ENCODE measurements at places on chromosomes 4 and X.

GRCh38 chr4:9859810-9860209 lies 78.4 kb downstream of the DRD5 start:
- no peak for DNase-seq

GRCh38 chr4:133483600-133484246 lies 334.6 kb downstream of the PCDH10 start:
- DNase-seq = no peak

DNA sequence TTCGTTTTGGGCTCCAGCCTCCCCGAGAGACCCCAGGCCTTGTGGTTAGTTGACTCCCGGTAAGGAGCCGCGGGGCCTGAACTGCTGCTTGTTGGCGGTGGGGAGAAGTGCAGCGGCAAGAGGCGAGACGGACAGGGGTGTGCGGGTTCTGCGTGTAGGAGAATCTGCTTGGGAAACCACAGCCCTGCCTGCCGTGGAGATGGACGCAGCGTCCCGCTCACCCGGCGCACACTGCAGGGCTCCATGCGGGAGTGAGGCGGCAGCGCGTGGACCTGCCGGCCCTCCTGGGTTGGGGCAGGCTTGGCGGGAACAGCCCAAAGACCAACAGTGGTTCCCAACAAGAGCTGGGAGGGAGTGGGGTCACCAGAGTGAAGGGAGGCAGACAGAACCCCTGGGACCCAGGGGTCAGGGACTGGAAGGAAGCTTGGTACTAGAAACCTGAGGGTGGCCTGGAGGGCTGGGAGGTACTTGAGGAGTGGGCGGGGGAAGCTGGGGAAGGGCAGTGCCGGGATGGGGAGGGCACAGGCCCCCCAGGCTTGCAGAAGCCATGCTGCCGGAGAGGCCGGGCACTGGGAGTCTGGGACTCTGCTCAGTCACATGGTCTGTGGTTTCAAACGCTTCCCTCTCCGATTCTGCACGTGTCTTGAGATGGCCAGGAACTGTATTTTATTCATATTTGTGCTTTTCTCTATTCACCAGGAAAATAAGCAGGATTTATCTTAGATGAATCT lies 70.8 kb downstream of the RGS12 start:
- DNase-seq = no peak

GRCh38 chrX:107721318-107721717 lies 54.3 kb downstream of the TSC22D3 start:
- DNase-seq = no peak

- DNase-seq = no peak
Observed at GRCh38 chr4:91936311-91936710, 367.5 kb upstream of the GRID2 start.

GRCh38 chr4:56699537-56700105 lies 18.5 kb upstream of the HOPX start:
- DNase-seq = no peak

- DNase-seq = no peak
Observed at GRCh38 chrX:99719140-99719539, 690.9 kb downstream of the PCDH19 start.

DNA sequence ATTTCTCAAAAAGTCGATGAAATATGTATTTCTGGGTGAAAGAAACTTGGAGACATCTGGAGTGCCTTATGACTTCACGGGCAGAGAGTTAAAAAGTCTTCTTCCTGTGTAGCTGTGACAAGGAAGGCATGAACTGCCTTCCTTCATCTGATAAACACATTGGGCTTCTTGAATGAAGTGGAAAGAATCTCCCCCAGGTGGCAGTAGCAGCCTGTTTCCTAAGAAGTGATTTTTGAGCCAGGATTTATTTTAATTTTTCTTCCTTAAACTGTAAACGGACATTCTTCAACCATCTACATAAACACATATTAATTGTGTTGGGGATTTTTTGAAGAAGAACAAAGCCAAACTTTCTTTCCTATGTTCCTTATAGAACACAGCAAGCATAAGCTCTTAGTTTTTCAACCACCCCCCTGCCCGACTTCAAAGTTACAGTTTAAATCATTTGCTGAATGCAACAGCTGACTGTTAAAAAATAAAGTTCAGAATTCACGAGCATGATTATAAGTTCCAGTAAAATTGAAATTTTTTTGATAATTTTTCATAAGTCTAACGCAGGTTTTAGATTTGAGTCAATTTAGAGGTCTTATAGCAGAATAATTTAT lies 980 bp upstream of the GIMD1 start:
- peak; percentile 49 for DNase-seq

DNA sequence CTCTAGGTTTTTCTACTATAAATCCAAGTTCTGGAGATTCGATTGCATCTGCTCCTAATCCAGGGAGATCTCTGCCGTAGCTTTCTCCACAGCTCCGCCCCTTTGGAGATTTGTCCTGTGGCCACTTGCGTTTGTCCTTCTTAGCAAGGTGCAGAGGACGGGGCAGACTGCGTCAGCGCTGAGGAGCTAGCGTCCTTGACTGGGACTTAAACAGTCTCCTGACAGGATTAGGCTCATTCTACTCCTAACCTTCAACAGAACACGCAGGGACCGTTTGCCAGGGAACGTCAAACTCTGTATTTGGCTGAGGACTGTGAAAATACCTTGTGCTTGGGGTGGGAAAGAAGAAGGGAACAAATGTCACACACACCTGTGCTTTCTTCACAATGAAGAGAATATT lies 38.6 kb downstream of the SORBS2 start:
- DNase-seq = no peak

GRCh38 chr4:11120435-11120834 lies 308.3 kb downstream of the HS3ST1 start:
- no peak for DNase-seq

DNA sequence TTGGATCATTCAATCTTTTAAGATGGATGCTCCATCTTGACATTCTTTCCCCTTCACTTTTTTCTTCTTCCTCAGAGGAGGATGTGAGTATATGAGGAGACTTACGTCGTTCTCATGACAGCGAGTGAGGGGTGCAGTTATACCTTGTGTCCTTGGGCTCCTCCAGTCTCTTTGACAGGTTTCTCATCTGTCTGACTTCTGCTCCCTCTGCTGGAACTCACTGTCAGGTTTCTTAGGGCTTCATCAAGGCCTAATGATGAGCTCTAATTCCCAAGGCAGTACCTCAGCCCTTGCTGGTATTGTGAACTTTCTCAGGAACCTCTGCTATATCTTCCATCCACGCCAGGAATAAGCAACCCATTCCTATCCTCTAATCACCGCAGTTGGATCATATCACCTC lies 237.8 kb upstream of the ADGRL3 start:
- no peak for DNase-seq

DNA sequence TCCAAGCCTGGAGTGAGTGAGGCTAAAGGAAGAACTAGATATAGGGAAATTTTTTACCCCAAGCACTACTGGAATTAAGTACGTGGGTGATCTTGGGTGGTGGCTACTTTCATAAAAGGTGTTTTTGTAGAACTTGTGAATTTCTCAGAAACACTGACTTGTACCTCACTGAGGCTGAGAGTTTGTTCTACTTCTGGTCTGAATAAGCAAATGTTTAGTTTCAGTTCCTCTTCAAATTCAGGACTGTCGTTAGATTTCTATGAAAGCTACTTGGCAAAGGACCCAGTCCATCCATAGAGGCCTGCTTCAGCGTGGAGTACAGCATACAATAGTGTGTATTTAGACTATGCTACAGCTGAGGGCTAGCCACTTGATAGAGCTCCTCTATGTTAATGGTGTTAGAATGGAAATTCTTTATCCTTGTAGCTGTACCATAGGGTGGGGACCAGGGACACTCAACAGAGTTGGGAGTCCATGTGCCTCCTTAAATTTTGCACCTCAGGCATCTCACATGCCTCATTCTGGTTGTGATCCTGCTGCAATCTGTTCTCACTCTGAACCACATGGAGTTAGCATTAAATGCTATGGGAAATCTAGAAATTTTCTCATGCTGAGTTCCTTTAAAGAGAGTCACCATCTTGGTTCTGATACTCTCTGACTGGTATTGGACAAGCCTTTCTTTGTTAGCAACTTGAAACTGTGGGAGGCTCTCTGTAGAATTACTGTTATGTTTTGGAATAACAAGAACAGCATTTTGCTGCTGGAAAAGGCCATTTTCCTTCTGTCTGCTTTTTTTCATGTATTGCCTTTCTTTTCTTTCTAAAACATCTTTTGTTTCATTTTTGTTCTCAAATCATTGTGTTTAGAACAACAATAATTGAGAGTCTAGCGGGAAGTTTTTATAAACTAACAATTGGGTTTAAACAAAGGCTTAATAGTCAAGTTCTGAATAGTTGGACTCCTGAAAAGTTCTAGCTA lies 86.8 kb downstream of the PDGFRA start:
- DNase-seq = no peak

DNA sequence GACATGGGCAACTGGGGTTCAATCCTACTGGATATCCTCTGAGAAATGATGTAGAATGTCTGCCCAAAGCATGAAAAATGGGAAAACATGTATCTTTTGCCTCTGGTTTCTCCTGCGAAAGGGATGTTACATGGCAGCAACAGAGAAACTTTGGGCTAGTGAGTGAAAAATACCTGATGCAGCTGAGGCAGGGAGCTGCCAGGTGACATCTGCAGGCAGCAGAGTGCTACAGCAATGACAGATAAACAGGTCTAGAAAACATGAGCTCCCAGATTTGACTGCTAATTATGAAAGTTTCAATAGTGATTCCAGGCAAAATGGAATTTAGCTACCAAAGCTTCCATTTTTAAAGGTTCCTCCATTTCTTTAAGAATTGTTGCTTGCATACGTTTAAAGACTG lies 4.8 kb upstream of the CXCL1 start:
- DNase-seq = no peak

DNA sequence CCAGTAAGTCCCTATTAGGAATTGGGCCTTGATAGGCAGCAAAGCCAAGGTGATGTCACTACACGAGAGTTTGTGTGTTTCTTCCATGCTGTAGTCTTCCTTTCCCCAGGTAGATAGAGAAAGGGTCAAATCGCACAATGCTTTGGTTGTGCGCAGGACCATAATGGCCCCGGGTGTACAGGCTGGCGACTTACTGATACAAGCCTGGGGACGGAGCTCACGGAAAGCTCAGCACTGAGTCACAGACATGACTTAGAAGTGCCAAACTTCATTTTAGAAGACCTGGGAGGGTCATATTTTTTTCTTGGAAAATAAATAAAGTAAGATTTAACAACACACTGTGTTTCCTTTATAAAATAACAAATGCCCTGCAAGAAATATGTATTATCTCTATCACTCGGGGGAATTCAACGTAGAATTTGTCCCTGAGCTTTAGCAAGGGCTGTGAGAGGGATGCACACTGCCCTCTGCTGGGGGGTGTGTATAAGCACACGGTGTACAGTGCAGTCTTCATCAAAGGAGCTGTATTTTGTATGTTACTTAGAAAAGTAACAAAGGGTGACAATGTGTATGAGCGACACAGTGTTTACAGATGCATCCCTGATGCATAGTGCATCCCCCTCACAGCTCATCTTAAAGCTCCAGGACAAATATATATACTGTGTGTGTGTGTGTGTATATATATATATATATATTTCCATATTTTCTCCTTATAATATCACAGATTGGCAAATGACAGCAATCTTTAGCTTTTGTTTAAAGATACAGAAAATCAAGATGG lies 254.5 kb upstream of the VEGFC start:
- DNase-seq = peak; percentile 67

GRCh38 chr4:8343262-8343966 lies 73.9 kb downstream of the HTRA3 start:
- no peak for DNase-seq

DNA sequence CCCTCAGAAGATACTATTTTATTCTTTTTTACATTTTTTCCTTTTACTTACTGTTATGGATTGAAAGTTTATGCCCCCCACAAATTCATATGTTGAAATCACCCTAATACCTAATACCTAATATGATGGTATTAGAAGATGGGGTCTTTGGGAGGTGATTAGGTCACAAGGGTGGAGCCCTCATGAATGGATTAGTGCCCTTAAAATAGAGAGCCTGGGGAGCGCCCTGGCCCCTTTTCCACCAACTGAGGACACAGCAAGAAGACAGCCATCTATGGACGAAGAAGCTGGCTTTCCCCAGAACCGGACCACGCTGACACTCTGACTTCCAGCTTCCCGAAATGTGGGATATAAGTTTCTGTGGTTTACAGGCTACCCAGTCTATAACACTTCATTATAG lies 58.6 kb upstream of the FAT1 start:
- DNase-seq = no peak

DNA sequence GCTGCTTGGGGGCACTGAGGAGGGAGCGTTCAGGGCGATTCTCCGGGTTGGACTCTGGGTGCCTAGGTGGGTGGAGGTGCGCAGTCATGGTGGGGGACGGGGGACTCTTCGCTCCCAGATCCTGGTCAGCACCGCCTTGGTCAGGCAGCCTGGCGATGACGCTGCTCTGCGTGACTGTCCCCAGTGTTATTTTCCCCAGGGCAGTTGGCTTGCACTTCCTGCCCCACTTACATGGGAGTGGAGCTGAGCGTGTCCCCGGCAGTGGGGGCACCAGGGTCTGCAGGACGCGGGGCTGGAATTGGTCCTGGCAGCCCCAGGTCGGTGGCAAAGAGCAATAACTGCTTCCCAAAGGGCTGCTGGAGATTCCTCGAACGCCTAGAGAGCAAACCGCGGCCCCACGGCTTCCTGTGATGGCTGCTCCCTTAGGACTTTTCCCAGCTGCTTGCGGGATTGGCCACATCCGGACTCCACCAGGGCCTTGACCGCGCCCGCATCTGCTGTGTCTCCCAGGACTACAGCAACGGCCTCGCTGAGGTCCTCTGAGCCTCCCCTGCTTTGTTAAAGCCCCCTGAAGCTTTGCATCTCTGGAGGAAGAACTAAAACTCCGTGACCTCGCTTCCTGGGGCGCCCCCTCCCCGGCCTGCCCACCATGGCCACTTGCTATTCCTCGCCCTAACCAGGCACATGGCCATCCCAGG lies 35.3 kb upstream of the GPR78 start:
- no peak for DNase-seq

DNA sequence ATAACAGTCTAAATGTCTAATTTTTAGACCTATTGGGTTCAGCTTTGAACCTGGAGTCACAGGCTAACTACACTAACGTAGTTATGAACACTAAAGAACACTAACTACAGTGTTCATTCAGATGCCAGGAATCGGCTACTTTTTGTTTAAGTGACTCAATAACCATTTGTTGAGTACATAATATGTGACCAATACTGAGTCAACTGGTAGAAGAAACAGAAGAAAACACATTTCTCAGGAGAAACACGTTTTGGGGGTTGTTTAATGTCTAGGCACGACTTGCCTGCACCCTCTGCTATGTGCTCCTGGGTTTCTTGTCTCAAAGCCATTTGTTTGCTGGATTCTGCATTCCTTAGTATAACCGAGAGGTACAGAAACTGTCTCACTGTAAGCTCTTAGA lies 18.6 kb upstream of the CLNK start:
- no peak for DNase-seq

- DNase-seq = no peak
Observed at GRCh38 chr4:153808175-153808574, 19.3 kb upstream of the SFRP2 start.

- no peak for DNase-seq
Observed at GRCh38 chr4:137700072-137700471, 167.8 kb upstream of the PCDH18 start.

DNA sequence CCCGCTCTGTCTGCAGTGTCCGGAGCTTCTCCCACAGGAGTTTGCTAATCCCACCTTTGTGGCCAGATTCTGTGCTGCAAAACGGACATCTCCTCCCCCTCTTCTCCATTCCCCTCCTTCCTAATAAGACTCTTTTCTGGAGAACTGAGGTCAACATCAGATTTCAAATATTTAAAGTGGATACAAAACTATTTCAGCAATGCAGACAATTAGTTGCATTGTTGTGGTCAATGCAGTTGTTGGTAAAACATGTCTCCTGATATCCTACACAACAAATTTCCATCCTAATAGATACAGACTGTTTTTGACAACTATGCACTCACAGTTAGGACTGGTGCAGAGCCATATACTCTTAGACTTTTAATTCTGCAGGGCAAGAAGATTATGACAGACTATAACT lies 5.1 kb upstream of the MCUB start:
- DNase-seq = no peak

GRCh38 chr4:128225148-128225547 lies 62.5 kb downstream of the PGRMC2 start:
- DNase-seq = no peak

All from DND-41 (cell line).